ENCODE measurements at places on chromosomes 12 and 14.

GRCh38 chr12:267581-268482, 5.2 kb upstream of the SLC6A13 start:
- DNase-seq: no peak

GRCh38 chr12:124480469-124481256, 86.7 kb downstream of the NCOR2 start:
- no peak for DNase-seq

DNA sequence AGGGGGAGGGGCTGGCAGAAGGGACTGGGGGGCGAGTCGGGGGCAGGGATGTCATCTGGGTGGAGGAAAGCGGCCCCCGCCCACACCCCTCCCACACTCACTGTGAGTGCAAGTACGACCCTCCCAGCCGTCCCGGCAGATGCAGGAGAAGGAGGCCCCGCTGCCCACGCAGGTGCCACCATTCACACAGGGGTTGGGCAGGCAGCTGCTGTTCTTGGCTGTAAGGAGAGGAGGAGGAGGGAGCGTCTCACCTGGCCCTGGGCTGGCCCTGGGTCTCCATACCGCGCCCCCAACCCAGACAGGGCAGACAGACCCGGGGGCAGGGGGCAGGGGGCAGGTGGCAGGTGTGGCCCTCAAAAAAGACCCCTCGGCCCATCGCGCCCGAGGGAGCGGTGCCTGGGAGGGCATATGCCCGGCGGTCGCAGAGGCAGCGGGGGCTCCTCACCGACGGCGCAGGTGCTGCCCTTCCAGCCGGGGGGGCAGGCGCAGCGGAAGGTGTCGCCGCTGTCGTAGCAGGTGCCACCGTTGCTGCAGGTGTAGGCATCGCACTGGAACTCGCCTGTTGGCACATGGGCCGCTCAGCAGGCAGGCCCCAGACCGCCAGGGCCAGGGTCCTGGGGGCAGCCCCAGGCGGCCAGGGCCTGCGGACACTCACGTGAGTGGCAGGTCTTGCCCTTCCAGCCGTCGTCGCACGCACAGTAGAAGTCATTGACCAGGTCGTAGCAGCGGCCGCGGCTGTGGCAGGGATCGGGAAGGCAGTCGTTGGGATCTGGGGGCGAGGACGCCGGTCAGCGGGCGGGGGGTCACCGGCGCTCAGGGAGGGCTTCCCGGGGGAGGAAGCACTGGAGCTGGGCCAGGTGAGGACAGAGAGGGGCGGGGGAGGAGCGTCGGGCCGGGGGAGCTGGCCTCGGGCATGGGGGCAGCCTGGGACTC, 20.6 kb downstream of the JAG2 start:
- DNase-seq: no peak

GRCh38 chr14:92471919-92472318, 41.7 kb upstream of the RIN3 start:
- DNase-seq: peak; percentile 84

DNA sequence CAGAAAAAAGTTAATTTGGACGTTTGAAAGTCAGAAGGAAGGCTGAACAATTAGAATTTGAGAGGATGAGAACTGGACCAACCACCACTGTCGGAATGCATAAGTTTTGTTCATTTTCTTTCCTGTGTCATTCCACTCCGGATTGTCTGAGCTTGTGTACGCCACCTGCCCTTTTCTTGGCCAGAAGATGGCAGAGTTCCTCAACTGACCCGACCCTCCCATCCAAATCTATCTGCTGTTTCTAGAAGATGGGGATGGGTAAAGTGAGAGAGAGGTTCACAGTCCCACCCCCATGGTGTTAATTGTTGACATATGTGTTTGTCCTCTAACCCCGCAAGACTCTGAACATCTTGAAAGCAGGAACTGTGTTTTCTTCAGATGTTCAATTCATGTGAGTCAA, 388.0 kb downstream of the VRK1 start:
- peak; percentile 34 for DNase-seq

- DNase-seq: no peak
These were observed 1.6 kb upstream of the ATP2B1 start for GRCh38 chr12:89709995-89710872.

DNA sequence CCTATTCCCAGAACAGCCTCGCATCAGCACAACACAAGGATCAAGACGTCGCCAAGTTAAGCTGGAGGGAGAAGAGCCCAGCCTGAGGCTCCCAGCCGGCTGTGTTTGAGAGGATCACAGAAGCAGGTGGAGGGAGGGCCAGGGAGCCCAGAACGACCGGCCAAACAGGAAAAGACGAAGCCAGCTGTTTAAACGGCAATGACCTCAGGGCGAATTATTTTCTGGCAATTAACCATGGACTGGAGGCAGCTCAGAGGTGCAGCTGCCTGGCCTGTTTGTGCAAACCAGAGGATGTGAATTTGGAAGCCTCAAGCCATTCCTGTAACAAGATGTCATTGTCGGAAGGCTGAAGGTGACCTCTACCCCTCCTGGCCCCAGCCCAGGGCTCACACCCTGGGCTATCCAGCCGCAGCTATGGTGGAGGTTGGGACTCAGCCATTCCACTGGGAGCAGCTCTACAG, 175.8 kb upstream of the PRMT8 start:
- peak; percentile 96 for DNase-seq

- no peak for DNase-seq
These were observed 47.7 kb downstream of the LEMD3 start for GRCh38 chr12:65217086-65217485.

DNA sequence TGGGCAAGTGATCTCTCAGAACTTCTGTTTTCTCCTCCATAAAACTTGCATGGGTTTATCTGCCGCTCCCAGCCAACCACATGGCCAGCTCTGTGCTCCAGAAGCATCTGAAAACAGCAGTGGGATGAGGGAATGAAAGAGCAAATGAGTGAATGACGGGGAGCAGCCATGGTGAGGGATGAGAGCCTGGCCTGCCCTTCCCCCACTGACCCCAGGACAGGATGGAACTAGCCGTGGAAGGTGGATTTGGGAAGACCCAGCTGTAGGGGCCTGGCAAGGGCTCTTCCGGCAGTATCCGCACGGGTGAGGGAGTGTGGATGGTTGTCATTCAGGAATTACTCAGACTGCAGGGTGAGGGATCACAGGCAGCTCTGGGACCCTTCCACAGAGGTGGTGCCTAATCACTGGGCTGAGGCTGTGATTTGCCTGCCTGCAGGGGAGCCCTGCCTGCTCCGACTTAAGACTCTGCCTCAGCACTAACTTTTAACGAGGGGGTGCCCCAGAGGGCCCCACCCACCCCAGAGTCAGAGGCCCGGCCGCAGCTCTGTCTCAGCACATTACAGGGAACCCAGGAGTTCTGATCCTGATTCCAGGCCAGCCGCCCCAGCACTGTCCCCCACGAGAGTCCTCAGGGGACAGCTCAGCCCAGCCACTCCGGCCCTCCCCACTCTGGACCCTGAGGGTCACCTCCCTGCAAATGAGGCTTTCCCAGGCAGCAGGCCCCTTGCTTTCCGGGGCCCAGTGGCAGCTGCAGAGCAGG, 136.8 kb upstream of the C14orf180 start:
- DNase-seq: no peak

DNA sequence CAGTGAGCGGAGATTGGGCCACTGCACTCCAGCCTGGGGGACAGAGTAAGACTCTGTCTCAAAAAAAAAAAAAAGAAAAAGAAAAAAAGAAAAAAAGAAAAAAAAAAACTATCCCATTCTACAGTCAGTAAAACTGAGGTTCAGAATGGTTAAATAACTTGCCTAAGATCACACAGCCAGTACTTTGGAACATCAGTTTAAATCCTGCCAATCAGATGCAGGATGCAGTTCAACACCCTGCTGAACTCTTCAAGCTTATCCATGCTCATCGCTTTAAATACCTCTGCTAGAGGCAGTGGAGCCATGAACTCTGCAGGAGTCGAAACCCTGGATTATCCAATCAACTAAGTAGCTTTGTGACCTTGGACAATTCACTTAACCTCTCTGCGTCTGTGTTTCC, 3.4 kb downstream of the ZNF385A start:
- DNase-seq: no peak

Measured in ELF-1 (cell line).